Naive B cell (primary cell): ENCODE measurements at places on chromosomes 5 and 9.

GRCh38 chr9:17574342-17574741 is 4.5 kb upstream of the SH3GL2 start:
- no peak for DNase-seq

DNA sequence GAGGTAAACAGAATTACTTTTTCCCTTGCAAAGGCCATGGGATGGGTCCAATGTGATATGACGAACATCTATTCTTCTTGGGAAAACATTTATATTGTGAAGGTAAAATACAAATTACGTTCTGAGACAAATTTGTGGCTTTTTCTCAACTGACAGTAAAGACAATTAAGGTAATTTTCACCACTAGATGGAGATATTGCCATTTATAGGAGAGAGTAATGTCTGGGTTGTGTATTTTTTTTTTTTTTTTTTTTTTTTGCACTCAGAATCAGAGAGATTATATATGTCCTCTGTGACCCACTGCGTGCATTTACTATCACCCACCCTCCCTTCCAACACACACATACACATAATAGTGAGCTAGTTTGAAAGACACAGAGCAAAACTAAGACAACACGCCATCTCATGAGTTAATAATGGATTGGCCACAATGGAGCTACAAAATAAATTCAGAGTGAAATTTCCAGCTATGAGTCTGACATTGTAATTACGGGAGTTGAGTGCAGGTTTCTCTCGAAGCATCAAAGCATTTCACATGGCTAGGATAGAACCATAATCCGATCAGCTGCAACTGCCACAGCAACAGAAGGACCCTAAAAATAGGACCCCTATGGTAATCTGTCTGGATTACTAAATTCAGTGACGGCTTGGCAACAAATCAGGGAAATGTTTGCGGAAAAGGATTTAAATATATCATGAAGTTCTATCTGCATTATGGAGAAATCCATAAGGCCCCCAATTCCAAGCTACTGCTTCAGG is 49.2 kb downstream of the ANXA1 start:
- no peak for DNase-seq

DNA sequence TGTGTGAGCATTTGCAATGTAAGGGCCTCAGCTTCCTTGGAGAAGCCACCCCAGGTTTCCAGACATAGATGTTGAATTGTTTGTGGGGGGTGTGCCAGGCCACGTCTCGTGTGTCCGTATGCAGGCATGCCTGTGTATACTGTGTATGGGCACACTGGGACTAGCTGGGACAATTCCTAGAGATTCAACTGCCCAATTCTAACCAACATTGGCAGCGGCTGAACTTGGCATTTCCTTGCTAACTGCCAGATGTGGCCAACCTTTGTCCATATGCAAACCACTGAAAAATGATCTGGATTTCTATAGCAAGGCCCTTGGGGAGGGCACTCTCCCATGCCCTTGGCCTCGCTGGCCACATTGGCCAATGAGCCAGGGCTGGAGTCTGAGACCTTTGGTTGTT is 50.3 kb downstream of the SAR1B start:
- no peak for DNase-seq

GRCh38 chr9:87606841-87607521 is 109.3 kb downstream of the DAPK1 start:
- DNase-seq: no peak

GRCh38 chr5:126995039-126995438 is 35.3 kb downstream of the MARCHF3 start:
- no peak for DNase-seq

DNA sequence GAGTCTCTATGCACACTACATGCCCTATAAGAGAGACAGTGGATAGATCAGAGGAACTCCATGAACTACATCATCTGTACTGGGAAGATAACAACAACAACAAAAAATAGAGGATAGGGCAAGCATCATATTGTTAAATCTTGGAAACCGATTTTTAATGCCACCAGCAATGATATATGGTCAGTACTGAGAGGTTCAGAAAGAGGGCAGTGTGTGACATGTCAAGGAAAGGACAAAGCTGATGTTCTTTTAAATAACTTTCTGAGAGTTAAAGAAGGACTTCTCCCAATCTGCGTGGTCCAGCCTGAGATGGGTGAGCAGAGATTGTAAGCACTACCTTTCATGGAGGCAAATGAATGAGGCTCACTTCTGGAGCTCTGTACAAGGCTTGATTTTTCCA is 62.0 kb upstream of the PHF24 start:
- DNase-seq: no peak

- no peak for DNase-seq
Measured at GRCh38 chr9:7979611-7980010, 180.0 kb upstream of the DMAC1 start.

- no peak for DNase-seq
Measured at GRCh38 chr5:123719004-123719403, 207.0 kb downstream of the CSNK1G3 start.

DNA sequence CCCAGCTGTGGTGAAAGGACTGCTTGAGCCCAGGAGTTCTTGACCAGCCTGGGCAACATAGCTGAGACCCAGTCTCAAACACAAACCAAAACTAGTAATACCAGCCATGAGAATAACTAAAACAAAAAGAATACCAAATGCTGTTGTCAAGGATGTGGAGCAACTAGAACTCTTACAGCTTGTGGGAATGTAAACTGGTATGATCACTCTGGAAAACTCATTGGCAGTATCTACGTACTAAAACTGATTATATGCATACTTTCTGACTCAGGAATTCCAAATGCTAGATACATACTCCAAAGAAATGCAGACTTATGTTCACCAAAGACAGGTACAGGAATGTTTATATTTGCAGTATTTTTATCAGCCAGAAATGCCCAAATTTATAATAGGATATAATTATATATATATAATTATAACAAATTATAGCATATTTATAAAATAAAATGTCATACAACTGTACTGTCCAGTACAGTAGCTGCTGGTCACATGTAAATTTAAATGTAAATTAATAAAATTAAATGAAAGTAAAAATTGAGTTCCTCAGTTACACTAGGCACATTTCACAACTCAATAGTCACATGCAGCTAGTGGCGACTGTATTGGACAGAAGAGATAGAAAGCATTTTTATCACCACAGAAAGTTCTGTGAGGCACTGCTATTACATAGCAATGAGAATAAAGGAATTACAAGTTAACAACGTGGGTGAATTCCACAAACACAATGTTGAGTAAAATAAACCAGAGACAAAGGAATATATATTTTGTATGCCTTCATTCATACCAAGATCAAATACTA is 118.5 kb downstream of the GNAQ start:
- DNase-seq: no peak

GRCh38 chr9:30310711-30311110 is 2073.7 kb upstream of the ACO1 start:
- no peak for DNase-seq

DNA sequence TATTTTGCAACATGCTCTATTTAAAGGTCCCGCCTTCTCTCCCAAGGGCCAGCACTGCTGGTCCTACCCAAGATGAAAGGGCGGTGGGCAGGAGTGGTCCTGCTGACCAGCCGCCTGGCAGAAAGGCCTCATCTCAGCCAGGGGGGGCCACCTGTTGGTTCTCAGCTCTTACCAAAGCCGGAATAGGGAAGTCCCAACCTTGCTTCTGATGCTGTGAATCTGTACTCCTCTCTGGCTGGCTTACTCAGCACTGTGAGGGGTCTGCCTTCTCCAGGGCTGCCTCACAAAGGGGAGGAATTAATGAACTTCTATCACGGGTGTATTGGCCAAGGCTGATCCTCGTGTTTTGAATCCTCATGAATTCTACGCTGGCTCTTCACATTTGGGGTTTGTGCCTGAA is 13.6 kb upstream of the FAM240B start:
- DNase-seq: no peak

DNA sequence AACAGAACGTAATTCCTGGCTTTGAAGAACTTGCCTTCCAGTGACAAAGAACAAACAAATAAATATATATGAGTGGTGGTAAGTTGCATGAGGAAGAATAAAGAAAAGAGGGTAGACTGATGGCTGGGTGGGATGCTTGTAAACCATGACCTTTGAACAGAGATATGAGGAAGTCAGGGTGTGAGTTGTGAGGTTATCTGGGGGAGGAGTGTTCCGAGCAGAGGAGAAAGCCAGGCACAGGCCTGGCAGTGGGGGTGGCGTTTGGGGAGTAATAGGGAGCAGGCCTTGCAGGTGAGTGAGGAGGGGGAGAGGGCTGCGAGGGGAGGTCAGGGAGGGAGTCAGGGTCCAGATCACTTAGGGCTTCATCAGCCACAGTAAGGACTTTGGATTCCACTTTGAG is 213.4 kb downstream of the PTTG1 start:
- no peak for DNase-seq

GRCh38 chr9:126696401-126697145 is 82.8 kb downstream of the LMX1B start:
- no peak for DNase-seq

GRCh38 chr9:83986765-83987401 is 6.3 kb downstream of the RMI1 start:
- DNase-seq: no peak

DNA sequence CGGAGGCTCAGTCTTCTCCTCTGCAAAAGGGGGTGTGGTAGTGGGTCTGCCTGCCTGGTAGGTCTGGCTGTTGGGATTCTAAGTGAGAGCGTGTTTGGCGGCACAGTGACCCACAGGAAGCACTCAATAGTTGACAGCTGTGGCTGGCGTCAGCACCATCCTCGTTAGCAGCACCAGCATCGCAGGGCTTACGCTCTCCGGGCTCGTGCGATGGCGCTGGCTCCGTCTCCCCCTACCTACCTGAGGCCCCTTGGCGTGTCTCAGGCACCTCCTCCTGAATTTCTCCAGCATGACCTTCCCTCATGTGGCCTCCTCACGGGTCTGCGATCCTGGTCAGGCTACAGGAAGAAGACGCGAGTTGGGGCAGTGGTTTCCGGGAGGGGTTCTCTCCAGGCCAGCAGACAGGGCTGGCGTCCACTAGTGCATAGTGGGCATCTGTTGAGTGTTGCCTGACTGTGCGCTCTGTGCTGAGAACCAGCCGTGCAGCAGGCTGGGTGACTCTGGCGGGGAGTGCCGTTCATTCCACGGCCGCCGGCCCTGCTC is 66.9 kb downstream of the HMCN2 start:
- no peak for DNase-seq

GRCh38 chr9:77475641-77476473 is 172.3 kb downstream of the GNA14 start:
- no peak for DNase-seq

GRCh38 chr9:99962680-99963261 is 56.3 kb downstream of the STX17 start:
- no peak for DNase-seq

GRCh38 chr5:169695919-169696490 is 58.9 kb downstream of the DOCK2 start:
- no peak for DNase-seq

GRCh38 chr9:79155308-79155707 is 416.5 kb upstream of the TLE4 start:
- no peak for DNase-seq

DNA sequence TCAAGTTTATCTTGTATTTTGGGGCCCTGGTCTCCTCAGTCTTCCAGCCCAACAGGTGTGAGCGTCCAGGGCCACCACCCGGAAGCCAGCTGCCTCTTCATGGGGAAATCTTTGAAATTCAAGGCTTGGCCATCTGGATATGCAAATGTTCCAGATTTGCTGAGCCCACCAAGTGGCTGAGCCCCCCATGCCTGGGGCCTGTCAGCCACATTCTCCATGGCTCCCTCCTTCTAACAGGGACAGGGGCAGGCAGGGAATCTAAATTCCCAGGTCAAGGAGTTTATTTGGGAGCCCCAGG is 14.2 kb upstream of the CXXC5 start:
- no peak for DNase-seq

DNA sequence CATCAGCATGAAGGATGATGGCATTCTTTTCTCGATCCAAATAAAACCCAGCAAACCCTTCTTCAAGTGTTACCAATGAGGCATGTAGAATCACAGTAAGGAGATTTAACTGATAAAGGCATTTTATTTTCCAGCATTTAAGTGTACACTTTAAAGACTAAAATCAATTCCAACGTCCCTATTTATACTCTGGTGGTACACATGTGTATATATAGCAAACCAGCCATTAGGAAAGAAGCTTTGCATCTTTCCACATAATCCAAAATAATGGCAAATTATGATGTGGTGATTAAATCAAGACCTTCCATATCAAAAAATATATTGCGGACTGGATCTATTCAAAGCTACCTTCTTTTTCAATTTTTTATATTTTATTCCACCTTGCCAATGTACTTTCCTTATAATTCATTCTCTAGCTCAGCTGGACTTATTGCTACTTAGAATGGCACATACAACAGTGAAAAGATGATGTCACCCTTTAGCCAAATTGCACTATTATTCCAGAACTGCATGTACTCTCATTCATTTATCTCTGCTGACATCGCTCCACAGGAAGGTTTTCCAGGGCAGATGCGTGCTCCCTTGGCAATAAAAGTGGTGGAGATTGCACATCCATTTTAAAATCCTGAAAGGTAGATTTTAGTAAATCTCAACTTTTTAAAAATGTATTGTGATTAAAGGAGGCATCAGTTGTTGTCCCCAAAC is 63.3 kb upstream of the SLC30A5 start:
- DNase-seq: no peak

DNA sequence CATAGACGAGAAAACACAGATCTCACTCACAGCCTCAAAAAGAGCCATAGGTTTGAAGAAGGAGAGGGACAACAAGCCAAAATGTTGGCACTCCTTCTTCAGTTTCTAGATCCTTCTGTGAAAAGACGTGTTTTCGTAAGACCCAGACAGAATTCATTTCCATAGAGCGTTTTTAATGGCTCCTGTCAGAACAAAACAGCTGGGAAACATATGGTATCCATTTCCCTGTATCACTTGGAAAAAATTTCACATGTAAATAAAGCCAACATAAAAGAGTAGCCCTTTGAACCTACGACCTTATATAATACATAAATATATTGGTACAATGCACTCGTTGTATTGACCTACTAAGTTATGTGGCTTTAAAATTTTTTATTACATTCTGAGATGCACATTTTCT is 108.1 kb downstream of the SNCAIP start:
- DNase-seq: no peak

GRCh38 chr9:83991355-83991754 is 10.8 kb downstream of the RMI1 start:
- no peak for DNase-seq

- no peak for DNase-seq
Measured at GRCh38 chr5:87243161-87243844, 24.4 kb upstream of the RASA1 start.

GRCh38 chr5:61519728-61520277 is 187.7 kb downstream of the ZSWIM6 start:
- no peak for DNase-seq

DNA sequence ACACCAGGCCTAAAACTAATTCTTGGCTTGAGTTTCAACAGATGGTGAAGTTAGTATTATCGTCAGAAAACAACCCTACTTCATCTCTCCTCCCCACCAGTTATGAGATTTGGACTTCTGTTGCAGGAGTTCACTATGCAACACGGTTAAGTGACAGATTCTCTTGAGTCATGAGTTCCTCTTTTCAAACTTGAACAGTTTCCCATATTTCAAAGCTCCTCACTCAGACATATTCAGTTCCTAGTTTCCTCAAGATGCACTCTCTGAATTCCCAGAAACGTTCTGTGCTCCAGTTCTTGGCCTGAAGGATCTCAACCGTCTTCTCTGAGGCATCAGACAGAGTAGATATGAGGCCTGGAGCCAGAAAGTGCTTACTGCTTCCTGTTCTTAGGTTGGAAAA is 7.3 kb upstream of the PTGER4 start:
- DNase-seq: no peak
